GM12878 (cell line): ENCODE measurements at places on chromosomes 3 and 15.

DNA sequence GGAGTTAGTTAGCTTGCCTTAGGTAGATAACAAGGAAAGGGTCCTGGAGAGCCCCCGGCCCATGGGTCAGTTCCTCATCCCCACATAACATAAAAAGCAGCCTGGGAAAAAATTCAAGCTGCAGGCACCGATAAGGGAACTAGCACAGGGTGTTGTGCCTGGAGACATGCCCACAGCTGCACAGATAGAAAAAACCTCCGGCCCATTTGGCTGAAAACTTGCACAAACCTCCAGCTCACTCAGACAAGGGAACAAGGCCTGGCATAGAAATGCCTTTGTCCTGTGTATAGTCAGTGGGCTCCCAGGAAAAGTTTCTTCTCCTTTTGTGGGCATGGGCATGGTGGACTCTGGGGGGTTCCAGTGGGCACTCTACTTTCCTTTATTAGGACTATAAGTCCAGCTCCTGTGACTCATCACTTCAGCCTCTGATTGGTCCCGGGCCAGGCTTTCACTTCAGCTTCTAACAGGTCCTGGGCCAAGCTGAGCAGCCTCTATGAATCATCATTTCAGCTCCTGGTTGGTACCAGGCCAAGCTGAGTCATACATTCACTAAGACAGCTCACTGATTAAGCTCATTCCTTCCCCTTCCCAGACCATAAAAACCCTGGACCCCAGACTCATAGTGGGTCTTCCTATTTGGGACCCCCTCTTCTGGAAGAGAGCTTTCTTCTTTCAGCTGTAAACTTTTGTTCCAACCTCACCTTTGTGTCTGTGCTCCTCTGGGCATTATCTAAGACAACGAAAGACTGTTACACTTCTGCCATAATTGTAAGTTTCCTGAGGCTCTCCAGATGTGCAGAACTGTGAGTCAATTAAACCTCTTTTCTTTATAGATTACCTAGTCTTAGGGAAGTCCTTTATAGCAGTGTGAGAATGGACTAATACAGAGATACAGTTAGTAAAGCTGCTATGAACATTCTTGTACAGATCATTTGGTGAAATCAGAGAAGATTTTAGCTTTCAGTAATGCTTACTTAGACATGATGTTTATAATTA, 348.0 kb upstream of the DPPA4 start:
- DNase-seq, result no peak

DNA sequence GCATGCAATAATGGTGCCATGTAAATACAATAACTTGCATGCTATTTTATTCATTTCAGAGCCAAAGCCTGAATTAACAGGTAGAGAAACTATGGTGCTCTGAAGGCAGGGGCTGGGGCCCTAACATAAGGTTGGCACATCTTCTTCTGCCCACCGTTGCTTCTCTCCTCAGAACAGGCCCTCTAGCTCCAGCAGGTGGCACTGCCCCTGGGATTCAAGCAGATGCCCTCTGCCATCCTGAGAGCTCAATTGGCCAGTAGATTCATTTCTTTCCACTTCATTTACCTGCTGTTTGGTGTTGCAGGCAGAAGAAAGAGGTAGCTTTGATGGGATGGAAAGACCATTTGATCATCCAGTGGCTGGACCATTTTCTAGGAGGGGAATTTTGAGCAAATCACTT, 130.5 kb downstream of the FOXB1 start:
- DNase-seq, result no peak

- DNase-seq, result no peak
Observed at GRCh38 chr15:52196891-52197290, 5.7 kb upstream of the GNB5 start.

DNA sequence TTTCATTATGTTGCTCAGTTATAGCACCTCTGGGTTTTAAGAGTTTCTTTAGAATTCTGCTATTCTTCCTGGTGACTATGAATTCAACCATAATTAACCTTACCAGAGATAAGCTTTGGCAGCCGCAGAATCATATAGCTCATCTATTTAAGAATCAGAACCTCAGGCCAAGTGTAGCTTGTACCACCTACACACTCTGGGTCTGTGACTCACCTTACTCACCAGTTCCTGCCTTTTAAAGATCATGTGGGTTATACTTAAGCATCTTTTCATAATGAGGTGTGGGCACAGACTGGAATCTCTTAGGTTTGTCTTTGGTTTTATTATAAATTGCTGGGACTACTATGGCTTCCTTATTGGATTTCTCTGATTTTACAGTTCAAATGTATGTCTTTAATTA, 21.9 kb downstream of the CDV3 start:
- DNase-seq, result no peak

- DNase-seq, result no peak
Observed at GRCh38 chr3:68614087-68614486, 318.3 kb downstream of the TAFA4 start.

- DNase-seq, result no peak
Observed at GRCh38 chr3:65995515-65995914, 43.2 kb downstream of the MAGI1 start.

DNA sequence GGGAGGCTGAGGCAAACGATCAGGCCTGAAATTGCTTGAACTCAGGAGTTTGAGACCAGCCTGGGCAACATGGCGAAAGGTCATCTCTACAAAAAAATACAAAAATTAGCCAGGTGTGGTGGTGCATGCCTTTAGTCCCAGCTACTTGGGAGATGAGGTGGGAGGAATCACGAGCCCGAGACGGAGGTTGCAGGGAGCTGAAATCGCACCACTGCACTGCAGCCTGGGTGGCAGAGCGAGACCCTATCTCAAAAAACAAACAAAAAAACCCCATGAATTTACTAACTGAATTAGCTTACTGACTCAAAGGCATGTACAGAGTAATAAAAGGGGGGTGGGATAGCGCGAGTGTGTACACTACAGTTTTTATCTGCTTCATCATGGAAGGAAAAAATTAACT, 19.3 kb downstream of the ARF4 start:
- no peak for DNase-seq

DNA sequence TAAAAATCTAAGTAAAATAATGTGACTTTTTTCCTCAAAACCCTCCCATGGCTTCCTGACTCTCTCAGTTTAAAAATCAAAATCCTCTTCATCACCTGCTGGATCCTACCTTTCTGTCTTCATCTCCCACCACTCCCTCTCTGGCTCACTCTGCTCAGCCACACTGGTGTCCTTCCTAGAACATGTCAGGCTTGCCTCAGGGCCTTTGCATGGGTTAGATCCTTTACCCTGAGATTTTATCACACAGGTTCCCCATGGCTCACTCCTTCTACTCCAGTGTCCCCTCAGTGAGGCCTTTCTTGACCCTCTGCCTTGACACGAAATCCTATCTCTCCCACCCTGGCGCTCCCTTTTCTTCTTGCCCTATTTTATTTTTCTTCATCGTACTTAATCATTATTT, 141.8 kb downstream of the RPL22L1 start:
- no peak for DNase-seq

GRCh38 chr3:148457886-148458285, 239.8 kb upstream of the AGTR1 start:
- DNase-seq, result no peak

GRCh38 chr15:49989498-49989897, 129.5 kb downstream of the ATP8B4 start:
- DNase-seq, result no peak

DNA sequence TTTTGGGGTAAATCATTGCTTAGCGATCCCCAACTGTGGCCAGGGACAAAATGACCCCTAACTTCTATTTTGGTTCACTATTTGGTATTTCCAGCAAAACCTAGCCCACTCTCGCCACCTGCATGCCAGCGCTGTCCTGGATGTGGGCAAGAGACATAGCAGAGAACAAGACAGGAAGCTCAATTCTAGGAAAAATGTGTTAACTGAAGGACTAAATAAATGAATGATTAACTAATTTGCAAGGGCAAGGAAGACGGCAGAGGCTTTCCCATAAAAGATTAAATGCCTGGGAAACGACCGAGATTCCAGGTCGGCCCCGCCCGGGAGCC, 408 bp downstream of the NICN1 start:
- DNase-seq, result no peak

DNA sequence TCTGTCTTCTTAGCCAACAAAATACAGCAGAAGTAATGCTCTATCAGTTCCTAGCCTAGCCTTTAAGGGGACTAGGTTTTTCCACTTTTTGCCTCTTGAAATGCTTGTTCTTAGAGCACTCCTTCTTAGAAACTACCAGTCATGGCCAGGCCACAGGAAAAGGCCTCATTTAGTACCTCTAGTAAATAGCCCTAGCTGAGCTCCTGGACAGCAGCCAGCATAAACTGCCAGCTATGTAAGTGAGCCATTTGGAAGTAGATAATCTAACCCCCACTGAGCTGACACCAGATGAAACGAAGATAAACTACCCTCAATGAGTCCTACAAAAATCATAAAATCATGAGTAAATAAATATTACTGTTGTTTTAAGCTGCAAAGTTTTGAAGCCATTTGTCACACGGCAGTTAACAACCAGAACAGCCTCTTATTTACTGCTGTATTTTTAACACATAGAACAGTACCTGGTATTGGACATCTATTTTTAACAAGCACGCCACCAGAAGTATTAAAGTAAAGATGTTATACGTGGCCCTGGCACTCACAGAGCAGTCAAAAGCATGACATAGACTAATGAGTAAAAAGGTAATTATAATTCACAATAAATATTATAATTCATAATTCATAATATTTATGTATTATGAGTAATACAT, 12.0 kb downstream of the TBC1D5 start:
- DNase-seq, result no peak

DNA sequence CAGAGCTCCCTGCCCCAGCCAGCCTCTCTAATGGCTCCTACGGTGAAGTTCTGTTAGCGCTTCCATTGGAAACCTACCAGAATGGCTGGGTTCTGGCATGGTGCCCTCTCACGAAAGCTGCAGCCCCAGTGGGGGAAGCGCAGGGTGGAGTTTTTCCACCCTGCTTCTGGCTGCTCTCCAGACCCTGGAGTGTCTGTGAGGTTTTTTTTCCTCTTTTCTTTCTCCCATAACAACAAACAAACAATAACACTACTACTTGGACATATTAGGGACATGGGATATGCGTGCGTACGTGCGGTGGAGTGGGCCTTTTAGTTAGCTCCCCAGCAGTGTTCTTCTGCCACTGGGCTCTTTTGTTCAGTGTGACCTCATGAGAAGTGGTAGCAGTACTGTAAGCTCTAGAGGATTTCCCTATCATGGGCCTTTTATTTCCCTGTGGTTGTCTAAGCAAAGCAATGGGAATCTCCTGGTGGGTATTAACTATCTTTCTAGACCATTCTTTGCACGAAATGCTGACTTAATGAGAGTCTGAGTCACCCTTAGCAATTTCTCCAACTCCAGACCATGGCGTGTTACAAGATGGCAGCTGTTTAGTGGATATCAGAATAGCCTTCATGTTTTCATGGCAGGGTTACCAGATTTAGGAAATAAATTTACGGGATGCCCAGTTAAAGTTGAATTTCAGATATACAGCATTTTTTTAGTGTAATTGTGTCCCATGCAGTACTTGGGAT, 161.9 kb downstream of the FNDC3B start:
- DNase-seq, result no peak

- DNase-seq, result no peak
Observed at GRCh38 chr3:111763968-111764367, 95.1 kb upstream of the PHLDB2 start.

DNA sequence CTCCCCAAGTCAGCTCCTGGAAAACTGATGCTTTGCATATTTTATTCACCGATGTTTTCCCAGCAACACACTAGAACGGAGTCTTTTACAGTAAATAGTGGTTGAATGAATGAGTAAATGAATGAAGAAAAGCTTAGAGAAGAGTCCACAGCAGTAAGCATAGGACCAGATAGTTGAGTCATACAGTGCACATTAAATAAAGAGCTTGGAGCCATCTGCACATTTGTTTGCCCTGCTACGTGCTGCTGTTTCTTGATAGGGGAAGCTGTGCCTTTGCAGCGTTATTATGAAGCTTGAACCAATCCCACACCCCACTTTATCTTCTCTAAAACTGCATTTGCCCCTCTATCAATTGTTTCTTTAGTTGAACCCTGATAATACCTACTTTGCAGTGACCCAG, 1.2 kb downstream of the FAM98B start:
- DNase-seq, result no peak

GRCh38 chr15:42364529-42364928, 5.2 kb downstream of the CAPN3 start:
- no peak for DNase-seq

DNA sequence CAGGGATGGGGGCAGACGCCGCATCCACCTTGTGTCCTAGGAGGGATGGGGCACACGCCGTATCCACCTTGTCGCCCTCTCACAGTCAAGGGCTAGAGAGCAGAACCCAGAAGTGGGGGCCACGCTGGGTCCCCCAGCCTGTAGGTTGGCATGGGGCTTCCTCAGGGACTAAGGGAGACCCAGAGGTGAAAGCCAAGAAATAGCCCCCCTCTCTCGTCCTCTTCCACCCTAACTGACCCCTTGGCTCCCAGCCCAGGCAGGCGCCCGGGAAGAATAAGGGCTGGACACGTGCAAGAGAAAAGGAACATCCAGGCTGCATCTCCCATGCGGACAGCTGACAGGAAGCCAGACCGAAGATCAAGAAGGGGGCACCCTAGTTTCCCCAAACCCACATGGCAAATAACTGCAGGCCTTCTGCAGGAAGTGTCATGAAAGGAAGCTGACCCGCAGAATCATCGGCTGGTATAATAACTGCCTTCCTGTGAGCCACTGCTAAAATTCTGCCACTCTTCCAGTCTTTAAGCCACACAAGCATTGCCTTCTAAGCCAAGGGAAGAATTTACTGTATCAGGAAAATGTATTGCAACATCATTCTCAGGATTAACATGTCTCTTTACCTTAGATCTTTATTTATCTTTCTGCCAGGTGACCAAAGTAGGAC, 38.5 kb upstream of the TFRC start:
- no peak for DNase-seq

GRCh38 chr15:57333487-57333886, 42.8 kb upstream of the CGNL1 start:
- DNase-seq, result no peak

DNA sequence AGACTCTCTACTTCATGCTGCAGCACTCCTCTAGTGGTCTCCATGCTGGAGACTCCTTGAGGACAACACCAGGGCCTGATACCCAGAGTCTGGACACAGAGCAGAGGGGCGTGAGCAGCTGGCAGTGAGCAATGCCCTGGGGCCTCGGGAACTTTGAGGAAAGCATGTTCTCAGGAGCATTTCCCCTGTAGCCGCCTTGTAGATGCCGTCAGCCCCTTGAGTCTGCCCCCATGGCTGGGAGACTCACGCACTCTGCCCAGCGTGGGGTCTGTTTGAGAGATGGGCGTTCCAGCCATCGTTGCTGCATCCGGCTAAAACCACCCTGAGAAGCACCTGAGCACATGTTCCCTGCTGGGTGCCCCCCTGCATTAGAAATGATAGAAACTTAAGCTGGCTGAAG, 56.8 kb downstream of the PLXNA1 start:
- DNase-seq, result no peak

DNA sequence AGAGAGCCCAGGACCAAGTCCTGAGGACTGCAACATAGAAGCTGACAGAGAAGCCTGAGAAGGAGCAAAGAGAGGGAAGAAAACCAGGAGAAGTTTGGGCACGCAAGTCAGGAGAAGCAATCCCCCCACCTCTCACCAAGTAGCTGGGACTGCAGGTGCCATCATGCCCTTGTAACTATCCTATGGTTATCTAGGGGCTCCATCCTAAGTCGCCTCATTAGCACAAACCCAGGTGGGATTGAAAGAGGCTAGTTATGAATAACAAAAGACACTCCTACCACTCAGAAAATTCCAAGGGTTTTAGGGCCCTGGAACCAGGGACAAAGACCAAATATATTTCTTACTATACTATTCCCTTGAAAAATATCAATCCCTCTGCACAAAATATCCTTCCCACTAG, 53.5 kb downstream of the CCR4 start:
- no peak for DNase-seq
